ENCODE measurements at places on chromosomes 3 and 15.

DNA sequence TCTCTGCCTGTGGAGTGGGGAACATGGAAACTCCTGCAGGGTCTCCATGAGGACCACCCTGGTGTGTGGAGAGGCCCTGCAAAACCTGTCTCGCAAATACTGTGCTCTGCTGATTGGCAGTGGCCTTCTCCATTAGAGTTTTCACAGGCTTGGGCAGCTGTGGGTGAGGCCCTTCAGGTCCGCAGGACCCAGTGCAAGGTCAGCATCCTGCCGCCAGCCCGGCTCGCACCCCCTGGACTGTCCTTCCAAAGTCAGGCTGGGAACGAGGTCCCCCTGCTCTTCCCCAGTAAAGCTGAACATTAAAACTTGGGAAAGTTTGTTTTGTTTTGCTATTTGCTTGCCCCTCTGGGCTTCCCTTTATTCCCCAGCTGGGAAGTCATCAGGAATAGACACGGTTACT, 85.0 kb upstream of the PLXNA1 start:
- DNase-seq, result no peak

- DNase-seq, result no peak
Observed at GRCh38 chr15:52290800-52291199, 4.8 kb downstream of the MYO5C start.

DNA sequence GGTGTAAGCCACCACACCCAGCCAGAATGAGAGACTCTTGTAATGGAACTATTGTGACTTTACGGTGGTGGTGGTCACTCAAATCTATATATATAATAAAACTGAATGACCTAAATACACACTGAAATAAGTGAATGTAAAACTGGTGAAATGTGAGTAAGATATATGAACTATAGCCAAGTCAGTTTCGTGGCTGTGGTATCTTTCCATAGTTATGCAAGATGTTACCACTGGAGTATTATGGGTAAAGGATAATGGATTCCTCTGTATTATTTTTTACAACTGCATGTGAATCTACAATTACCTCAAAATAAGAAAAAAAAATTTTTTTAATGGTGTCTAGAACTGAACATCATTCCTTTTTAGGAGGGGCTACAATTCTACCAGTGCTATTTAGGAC, 21.9 kb downstream of the PIK3CB start:
- no peak for DNase-seq

- no peak for DNase-seq
Observed at GRCh38 chr15:82986442-82986780, 401 bp downstream of the RAMAC start.

- no peak for DNase-seq
Observed at GRCh38 chr3:104907507-104907906, 459.2 kb upstream of the ALCAM start.

Data from stimulated activated CD4-positive, alpha-beta T cell treated with anti-CD3 and anti-CD28 coated beads, Interleukin-12 subunit alpha, Interleukin-12 subunit beta, amount 100 ng/mL, for 4 hours (primary cell).